ENCODE measurements at places on chromosomes 4 and X.

- DNase-seq: no peak
Observed at GRCh38 chr4:104486716-104487504, 7.8 kb downstream of the CXXC4 start.

DNA sequence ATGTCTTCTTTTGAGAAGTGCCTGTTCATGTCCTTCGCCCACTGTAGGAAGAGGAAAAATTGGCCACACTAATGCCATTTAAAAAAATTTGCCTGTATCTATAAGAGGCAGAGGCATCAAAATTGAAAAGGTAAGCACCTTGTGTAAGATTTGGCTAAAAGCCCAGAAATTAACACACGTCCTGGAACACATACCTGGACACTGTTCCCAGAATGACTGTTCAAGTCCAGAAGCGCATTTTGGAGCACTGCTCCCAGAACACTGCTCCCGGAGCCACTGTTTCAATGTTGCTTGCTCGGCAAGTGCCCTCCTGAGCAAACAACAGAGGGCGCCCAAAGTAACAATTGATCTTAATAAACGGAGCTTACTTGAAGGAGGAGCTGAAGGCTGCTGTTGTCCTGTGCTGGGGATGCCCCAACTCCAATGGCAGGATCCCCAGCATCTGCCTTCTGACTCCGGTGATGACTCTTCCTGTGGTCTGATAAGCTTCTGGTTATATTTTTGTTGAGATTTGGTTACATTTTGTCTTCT, 1958.6 kb downstream of the C4orf33 start:
- DNase-seq: no peak

GRCh38 chr4:179195887-179196286, 1753.7 kb upstream of the AGA start:
- DNase-seq: no peak

GRCh38 chrX:13581554-13581953, 12.2 kb downstream of the EGFL6 start:
- no peak for DNase-seq

DNA sequence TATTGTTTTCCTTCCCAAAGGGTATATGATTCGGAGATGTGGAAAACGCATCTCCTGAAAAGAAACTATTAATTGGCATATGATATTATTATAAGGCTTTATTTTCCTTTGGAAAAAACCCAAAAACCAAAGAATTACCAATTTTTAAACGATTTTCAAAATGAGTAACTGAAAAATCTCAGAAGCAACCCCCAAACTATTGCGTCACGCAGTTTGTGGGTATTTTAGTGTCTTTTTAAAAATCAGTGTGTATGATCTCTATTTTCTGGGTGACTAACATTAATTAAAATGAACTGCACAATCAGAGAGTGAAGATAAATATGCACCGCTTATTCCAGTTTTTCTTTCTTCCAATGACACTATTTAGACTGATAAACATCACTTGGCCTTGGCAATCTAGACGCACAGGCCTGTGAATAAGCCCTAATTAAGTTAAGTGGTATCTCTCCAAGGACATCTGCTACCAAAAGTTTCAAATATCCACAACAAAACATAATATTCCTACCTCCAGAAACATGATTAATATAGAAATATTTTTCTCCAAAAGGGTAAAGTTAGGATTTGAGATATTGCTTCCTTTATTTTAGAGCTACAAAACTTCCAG, 511.5 kb upstream of the FAM241A start:
- DNase-seq: no peak

Data from DMS53 (cell line).